SJCRH30 (cell line): ENCODE measurements at places on chromosomes 7 and 10. TPM values are rescaled to one million over a fixed set of nuclear protein-coding genes. Genes with fewer than 3 reads are reported as not detected.

The ATRNL1 gene
- total RNA-seq = 23.1 and 26.3 TPM in 2 replicates

DNA sequence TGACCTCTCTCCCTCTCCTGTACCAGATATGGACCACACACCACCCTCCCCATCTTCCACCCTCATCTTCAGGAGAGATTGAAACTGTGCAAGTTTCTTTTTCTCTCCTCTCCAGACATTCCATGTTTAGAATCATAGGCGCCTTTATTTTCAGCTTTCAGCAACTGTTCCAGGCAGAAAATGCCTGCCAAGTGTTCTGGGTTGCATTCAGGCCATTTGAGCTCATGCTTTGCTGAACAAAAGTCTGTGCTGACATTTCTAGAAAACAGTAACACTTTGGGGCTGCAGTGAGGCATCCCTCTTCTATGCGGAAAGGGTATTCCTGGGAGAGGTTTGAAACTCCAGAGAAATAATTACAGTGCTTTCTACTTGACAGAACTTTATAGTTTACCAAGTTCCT lies 361.7 kb downstream of the GPAM start:
- no peak for DNase-seq
- no peaks in the 10 kb centered on the region for H3K4me1 ChIP-seq
- H3K36me3 ChIP-seq = no peaks in the 10 kb centered on the region
- H3K4me3 ChIP-seq = no peak overlapping the region

The PTPRN2 gene
- total RNA-seq = 3.8 and 6.0 TPM in 2 replicates

GRCh38 chr10:35136263-35136815 lies 9.7 kb downstream of the CREM start:
- no peaks in the 10 kb centered on the region for H3K36me3 ChIP-seq
- no peaks in the 10 kb centered on the region for H3K27me3 ChIP-seq
- H3K4me3 ChIP-seq = no peak overlapping the region
- no peak for DNase-seq
- H3K4me1 ChIP-seq = no peaks in the 10 kb centered on the region

- no peaks in the 10 kb centered on the region for H3K4me1 ChIP-seq
- peak; percentile 59 for DNase-seq
- no peaks in the 10 kb centered on the region for H3K36me3 ChIP-seq
- no peak overlapping the region for H3K27ac ChIP-seq
- no peak overlapping the region for H3K4me3 ChIP-seq
These were observed 3.7 kb upstream of the CYP3A43 start for GRCh38 chr7:99824091-99824490.

GRCh38 chr10:8301831-8302230 lies 247.3 kb downstream of the GATA3 start:
- no peaks in the 10 kb centered on the region for H3K36me3 ChIP-seq
- H3K27ac ChIP-seq = no peak overlapping the region
- H3K4me3 ChIP-seq = no peak overlapping the region

- H3K4me1 ChIP-seq = no peaks in the 10 kb centered on the region
- no peaks in the 10 kb centered on the region for H3K27me3 ChIP-seq
- no peak overlapping the region for H3K4me3 ChIP-seq
- no peak overlapping the region for H3K27ac ChIP-seq
- no peak for DNase-seq
- H3K36me3 ChIP-seq = peaks cover 24% of the 10 kb centered on the region; the same call in 1 of the 2 replicates
These were observed 3.9 kb downstream of the MTERF1 start for GRCh38 chr7:91876391-91877133.

The LLCFC1 gene
- total RNA-seq = not detected in 2 replicates

The KIAA1549 gene
- total RNA-seq = 11.8 and 12.5 TPM in 2 replicates

- DNase-seq = peak; percentile 63
- H3K4me1 ChIP-seq = no peaks in the 10 kb centered on the region
- H3K27ac ChIP-seq = no peak overlapping the region
- H3K4me3 ChIP-seq = no peak overlapping the region
These were observed 112.7 kb downstream of the REEP3 start for GRCh38 chr10:63633677-63634487.

DNA sequence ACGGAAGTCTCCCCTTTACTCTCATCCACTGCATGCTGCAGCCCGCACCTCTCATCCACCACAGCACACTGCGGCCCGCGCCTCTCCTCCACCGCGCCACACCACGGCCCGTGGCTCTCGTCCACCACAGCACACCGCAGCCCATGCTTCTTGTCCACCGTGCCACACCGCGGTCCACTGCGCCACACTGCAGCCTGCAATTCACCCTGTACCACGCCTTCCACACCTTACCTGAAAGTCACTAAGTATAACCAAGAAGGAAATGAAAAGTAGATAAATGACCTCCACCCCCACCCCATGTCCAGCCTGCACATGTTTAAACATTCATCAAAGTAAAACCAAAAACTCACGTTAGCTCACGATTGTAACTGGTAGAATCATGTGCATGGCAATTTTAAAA lies 176.1 kb downstream of the DIP2C start:
- peaks cover 3% of the 10 kb centered on the region; the same call in 1 of the 2 replicates for H3K4me1 ChIP-seq
- no peaks in the 10 kb centered on the region for H3K36me3 ChIP-seq
- H3K27ac ChIP-seq = no peak overlapping the region
- H3K27me3 ChIP-seq = no peaks in the 10 kb centered on the region

DNA sequence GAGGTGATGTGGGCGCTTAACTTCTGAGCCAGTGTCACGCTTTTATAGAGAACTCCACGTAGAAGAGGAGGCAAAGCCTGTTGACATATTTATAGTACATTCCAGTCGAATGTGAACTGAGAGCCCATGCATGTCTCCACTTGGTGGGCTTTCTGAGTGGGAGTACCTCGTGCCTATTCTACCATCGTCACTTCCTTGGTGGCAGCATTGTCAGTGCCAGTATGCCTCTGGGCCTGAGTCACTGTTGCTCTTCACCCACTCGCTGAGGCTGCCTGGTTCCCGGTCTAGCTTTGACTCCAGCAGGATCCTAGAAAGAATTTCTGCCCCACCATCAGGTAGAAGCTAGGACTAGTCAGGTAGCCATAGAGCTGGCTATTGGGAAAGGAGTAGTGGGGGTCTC lies 30.0 kb upstream of the CDH23 start:
- H3K36me3 ChIP-seq = no peaks in the 10 kb centered on the region
- DNase-seq = no peak

DNA sequence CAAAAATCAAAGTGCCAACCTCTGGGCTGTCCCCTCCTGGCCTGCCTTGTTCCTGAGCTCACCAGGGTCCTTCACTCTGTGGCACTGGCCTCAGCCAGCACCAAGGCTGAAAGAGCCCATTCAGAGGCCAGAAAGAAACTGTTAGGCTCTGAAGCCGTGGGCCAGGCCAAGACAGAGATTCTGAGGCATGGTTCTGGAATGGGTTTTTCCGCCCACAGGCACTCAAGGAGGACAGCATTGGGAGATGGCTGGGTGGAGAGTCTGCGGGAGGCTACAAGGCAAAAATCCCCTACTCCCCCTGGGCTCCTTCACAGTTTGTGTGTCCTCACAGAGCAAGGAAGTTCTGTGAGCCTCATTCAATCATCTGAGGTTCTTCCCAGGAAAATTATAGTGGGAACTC lies 31.7 kb downstream of the GRIFIN start:
- H3K36me3 ChIP-seq = no peaks in the 10 kb centered on the region
- H3K27me3 ChIP-seq = no peaks in the 10 kb centered on the region
- no peak overlapping the region for H3K27ac ChIP-seq
- DNase-seq = no peak

The ACBD7 gene
- 7.8 and 8.9 TPM in 2 replicates for total RNA-seq

GRCh38 chr7:27112955-27113949 lies 10.8 kb upstream of the HOXA2 start:
- H3K27me3 ChIP-seq = no peaks in the 10 kb centered on the region
- DNase-seq = peak; percentile 83
- peak overlapping the region; percentile 84 for H3K27ac ChIP-seq

The C7orf33 gene
- 0.13 and 0.53 TPM in 2 replicates for total RNA-seq

- H3K36me3 ChIP-seq = no peaks in the 10 kb centered on the region
- no peaks in the 10 kb centered on the region for H3K27me3 ChIP-seq
- H3K27ac ChIP-seq = peak overlapping the region; percentile 98
- no peak overlapping the region for H3K4me3 ChIP-seq
- peaks cover 18% of the 10 kb centered on the region for H3K4me1 ChIP-seq
These were observed 2.9 kb downstream of the ELMO1 start for GRCh38 chr7:37445790-37446189.

The KNDC1 gene
- total RNA-seq = 1.1 TPM in 1 of 2 replicates, not detected in the other

DNA sequence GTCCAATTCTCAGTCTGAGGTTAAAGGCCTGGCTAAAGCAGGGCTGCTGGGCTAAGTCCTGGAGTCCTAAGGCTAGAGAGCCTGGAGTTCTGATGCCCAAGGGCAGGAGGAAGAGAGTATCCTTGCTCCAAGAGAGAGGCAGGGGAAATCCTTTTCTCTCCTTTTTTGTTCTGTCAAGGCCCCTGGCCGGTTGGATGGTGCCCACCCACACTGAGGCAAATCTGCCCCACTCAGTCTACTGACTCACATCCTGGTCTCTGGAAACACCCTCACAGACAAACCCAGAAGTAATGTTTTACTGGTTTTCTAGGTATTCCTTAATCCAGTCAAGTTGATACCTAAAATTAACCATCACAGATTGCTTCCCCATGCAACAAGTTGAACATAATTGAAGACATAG lies 23.0 kb downstream of the ZNF518A start:
- H3K27ac ChIP-seq = no peak overlapping the region
- no peaks in the 10 kb centered on the region for H3K4me1 ChIP-seq
- no peaks in the 10 kb centered on the region for H3K27me3 ChIP-seq

The FGL2 gene
- 1.3 and 1.5 TPM in 2 replicates for total RNA-seq

GRCh38 chr10:122878799-122879338 lies 512 bp downstream of the FAM24B start:
- no peaks in the 10 kb centered on the region for H3K27me3 ChIP-seq
- DNase-seq = no peak
- peak overlapping the region; percentile 71 for H3K4me3 ChIP-seq
- peak overlapping the region; percentile 79 for H3K27ac ChIP-seq
- H3K36me3 ChIP-seq = peaks cover 29% of the 10 kb centered on the region

The PKD2L1 gene
- total RNA-seq = not detected in 2 replicates

GRCh38 chr10:94035982-94036765 lies 42.4 kb downstream of the PLCE1 start:
- no peak for DNase-seq
- no peak overlapping the region for H3K27ac ChIP-seq
- no peaks in the 10 kb centered on the region for H3K27me3 ChIP-seq
- H3K4me3 ChIP-seq = no peak overlapping the region
- no peaks in the 10 kb centered on the region for H3K36me3 ChIP-seq

The C10orf105 gene
- total RNA-seq = not detected in 2 replicates

The CALML3 gene
- not detected in 2 replicates for total RNA-seq

The ACBD5 gene
- 19.2 and 21.1 TPM in 2 replicates for total RNA-seq

The ANKRD1 gene
- 2.6 and 3.7 TPM in 2 replicates for total RNA-seq

The DNAJB9 gene
- 18.4 and 18.5 TPM in 2 replicates for total RNA-seq
